ENCODE measurements at places on chromosomes 6 and 20.

GRCh38 chr20:46438156-46438750 lies 31.8 kb upstream of the ELMO2 start:
- no peak for DNase-seq

GRCh38 chr20:59086923-59087322 lies 44.3 kb upstream of the PRELID3B start:
- DNase-seq, result no peak

- DNase-seq, result no peak
These were observed 41.3 kb upstream of the SNAP25 start for GRCh38 chr20:10177326-10177725.

DNA sequence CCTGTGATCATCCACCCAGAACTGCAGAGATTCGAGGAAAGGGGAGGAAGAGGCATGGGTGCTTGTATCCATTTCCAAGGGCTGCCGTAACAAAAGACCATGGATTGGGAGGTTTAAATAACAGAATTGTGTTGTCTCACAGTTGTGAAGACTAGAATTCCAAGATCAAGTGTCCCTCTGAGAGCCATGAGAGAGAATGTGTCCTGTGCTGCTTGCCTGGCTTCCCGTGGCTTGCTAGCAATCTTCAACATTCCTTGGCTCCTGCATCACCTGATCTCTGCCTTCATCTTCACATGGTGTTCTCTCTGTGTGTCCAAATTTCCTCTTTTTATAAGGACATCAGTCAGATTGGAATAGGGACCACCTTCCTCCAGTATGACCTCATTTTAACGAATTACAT lies 69.8 kb downstream of the CDC40 start:
- no peak for DNase-seq

GRCh38 chr6:88013015-88013414 lies 34.6 kb upstream of the SPACA1 start:
- no peak for DNase-seq

GRCh38 chr6:151275121-151275520 lies 35.4 kb downstream of the AKAP12 start:
- DNase-seq, result no peak

- DNase-seq, result no peak
These were observed 135.3 kb downstream of the CDH4 start for GRCh38 chr20:61387204-61387953.

DNA sequence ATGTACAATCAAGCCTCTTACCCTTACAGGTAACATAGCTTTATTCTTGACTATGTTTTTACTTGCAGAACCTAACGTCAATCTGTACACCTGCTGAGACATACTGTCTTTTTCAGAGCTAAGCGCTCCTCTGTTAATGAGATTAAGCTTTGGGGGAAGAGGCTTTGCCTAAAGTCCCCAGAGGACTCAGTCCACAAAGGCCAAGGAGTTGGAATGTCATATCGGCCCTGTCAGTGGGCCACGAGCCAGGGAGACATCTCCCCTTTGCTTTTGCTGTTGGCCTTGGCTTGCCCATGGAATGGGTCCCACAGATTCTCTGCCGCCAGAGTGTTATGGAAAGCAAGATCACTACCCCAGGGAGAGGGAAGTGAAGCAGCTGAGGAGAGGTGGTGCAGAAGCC lies 64.1 kb upstream of the SOX4 start:
- no peak for DNase-seq

DNA sequence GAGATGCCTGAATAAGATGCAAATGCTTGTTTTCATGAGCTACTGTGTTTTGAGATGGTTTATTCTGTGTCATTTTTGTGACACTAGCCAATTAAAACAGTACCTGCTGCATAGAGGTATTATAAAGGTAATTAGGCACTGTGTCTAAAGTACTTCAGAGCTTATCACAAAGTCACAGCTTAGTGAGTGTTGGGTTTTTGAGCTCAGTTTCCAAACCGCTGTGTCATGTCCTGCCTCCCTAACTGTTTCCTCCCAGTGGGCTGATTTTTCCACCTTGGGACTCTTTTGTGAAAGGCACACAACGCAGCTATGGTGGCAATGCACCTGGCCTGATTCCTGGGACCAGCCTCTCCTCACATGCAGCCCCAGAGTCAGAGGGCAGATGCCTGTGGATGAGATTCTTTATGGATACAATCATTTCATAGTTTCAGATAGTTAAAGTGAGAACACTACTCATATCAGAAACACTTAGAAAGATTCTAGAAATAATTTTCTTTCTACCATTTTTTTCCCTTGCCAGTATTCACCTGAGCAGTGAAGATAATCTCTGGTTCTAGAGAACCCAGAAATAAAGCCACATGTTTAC lies 41.3 kb upstream of the TAGAP start:
- DNase-seq, result no peak

GRCh38 chr6:45959534-45960145 lies 56.0 kb downstream of the CLIC5 start:
- DNase-seq, result no peak

DNA sequence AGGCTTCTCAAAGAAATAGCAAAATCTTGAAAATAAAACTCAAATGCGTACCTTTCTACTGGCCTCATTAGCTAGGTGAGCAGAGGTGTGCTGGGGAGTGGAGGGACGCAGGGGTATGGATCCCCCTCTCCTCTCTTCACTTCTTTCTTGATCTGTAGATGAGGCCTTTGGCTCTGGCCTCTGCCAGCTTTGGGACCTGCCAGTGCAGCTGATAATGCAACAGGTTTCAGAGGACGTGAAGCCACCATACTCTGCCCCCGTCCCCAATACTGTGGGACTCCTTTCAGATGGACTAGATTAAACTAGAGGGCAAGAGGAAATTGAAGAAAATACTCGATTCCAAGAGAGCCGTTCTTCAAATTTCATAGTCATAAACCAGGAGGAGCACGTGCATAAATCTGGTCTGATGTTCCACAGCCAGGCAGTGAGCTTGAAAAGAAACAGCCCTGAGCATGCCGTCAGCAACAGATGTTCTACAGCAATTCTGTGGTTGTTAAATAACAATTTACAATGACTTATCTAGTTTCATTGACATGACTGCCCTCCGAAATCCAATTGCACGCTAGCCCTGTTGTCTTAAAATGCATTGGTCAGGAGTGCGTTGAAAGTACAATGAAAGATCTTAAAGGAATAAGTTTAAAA lies 245.3 kb upstream of the FOXQ1 start:
- no peak for DNase-seq

DNA sequence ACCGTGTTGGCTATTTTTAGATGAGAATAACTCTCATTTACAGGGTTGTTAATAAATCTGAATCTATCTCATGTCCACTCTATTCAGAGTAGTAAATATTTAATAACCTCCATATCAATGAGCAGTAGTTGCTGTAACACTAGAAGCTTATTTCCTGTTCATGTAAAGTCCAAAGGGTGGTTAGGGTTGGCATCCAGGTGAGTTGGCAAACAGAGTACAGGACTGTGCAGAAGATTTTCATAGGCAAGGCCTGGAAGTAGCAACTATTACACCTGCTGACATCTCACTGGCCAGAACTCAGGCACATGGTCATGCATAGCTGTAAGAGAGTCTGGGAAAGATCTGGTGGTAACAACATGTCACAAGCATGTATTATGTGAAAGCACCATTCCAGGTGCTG lies 147.5 kb downstream of the PHF3 start:
- DNase-seq, result no peak

GRCh38 chr20:60407938-60408337 lies 449.7 kb downstream of the CDH26 start:
- no peak for DNase-seq

- DNase-seq, result no peak
These were observed 19.3 kb downstream of the TOP1 start for GRCh38 chr20:41047975-41048305.

All from Right ventricle myocardium inferior (tissue), 1 donor.